GM23248 (cell line): ENCODE measurements at places on chromosomes 7 and 10.

GRCh38 chr7:26556061-26556881 is 264.6 kb downstream of the SNX10 start:
- DNase-seq = no peak

DNA sequence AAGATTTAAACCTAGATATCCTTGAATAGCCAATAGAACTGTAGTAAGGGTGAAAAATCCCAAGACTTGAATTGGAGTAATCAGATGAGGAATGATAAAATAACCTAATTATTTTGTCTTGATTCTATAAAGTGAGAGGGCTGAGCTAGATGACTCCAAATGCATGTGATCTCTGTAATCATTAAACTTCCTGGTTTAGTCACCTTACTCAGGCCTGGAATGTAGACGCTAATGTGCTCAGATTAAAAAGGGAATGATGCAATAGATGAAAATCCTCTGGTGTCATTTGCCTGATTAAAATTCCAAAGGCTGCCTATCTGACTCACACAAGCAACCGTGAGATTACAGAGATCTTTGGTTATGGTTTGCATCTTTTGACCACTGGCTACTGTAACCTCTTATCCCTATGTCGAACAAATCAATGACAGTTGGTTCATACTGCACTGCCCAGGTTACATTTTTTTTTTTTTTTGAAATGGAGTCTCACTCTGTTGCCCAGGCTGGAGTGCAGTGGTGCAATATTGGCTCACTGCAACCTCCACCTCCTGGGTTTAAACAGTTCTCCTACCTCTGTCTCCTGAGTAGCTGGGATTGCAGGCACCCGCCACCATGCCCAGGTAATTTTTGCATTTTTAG is 2.9 kb upstream of the HKDC1 start:
- peak; percentile 86 for DNase-seq

- no peak for DNase-seq
These were observed 334.7 kb downstream of the GALNT17 start for GRCh38 chr7:71466448-71467145.

DNA sequence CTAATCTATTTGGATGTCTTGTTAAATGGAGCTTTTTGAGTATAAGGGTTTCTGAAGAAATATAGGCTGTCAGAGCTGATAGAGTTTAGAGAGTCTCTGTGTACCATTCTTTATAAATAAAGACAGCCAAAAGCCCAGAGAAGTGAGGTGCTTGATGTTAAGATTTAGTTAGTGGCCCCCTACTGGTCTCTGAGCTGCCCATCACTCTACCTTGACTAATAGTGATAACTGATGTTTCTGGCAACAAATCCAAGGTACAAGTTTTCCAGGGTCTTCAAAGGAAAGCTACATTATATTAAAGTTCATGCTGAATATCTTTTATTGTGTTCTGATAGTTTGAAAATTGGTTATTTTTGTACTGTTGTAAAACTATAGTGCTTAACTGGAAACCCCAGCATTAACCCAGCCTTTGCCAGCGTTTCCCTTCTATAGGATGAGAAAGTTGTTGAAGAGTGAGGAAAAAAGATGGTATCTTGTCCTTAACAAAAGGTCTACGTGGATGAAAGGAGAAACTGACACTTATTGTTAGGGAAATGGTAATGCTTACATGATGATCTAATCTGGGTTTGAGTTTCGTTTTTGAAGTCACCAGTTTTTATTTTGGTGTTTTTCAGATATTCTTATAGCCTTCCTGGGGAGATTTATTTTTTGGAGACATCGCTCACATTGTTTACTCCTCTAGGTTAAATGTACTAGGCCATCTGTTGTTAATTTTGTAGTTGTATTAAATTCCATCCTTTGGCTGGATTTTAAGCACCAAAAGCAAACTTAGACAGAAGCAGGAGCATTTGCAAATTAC is 79.0 kb downstream of the AUTS2 start:
- DNase-seq = no peak

DNA sequence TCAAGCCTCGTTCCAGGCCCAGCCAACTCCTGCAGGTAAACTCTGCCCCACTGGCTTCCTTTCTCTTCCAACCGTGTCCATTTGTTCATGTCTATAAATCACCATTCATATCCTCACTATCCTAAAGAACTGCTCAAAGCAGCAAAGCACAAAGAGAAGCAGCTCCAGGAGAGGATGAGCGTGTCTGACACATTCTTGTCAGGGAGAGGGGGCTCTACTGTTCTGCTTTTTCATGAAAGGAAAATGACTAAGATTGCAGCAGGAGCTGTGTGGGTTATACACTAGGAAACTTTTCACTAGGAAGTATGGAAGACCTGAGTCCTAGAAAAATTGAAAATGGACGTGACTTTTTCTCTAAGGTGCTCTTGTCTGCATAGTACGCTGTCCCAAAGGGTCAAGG is 16.7 kb downstream of the AGFG2 start:
- DNase-seq = no peak

DNA sequence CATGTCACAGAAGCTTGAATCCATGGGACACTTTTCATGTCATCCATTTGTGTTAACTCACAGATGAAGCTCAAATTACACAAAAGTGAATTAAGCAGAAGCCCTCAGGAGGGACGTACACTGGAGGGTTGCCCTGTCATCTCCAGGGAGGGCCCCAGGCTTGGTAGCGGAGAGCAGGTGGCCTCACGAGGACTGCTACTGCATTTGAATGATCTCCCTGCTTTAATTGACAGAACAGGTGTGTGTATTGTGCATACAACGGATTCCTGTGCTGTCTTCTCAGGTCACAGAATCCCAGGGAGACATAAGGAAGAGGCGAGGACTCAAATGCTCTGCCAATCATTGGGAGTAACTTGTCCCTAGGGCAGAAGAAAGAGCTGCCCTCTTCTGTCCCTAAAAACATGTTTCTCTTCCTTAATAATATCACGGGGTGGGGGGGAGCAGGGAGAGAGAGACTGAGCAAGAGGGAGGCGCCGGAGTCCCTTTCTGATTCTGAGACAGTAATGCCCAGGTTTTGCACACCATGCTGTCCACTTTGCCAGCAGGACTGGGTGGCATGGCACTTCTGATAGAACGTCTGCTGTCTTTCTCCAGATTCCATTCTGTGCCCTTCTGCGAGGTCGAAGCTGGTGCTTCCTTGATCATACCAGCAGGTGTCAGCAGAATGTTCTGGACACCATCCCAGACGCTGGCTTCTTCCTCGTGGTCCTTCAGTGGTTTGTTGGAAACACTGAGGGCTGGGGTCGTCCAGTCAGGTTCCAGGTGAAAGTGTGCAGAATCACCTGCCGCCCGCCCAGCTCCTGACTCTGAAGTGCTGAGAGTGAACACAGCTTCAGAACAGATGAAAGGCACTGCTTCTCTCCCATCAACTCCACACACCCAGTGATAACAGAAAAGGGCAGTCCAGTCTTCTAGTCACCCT is 26.2 kb upstream of the RASGEF1A start:
- DNase-seq = peak; percentile 72

DNA sequence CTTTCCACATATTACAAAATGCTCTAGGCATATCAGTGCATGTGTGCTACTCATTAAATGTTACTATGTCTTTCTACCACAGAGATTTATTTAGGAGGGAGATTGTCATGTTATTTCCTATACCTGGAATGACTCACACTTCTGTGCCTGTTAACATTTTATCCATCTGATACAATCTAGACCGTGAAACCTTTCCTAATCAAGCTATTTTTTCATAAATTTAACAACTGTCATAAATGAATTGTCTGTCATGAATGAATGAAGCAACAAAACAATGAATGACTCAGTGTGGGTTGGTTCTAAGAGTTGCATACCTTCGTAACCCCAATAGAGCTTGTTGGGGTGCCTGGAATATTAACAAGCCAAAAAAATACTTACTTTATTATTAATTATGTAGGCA is 554.3 kb downstream of the GRM8 start:
- no peak for DNase-seq

DNA sequence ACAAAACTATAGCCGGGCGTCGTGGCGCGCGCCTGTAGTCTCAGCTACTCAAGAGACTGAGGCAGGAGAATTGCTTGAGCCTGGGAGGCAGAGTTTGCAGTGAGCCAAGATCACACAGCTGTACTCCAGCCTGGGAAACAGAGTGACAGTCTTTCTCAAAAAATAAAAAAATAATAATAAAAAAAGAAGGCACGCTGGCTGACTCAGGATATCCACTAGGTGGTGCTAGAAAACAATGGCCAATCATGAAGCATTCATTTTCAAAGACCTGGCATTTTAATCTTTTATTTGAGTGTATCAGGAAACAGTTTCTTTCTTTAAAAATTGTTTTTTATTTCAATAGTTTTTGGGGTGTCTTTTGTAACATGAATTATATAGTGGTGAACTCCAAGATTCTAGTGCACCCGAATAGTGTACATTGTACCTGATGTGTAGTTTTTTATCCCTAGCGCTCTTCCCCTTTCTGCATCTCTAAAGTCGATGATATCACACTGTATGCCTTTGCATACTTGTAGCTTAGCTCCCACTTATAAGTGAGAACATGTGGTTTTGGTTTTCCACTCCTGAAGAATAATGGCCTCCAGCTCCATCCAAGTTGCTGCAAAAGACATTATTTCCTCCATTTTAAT is 88.6 kb downstream of the LYZL1 start:
- DNase-seq = peak; percentile 64

DNA sequence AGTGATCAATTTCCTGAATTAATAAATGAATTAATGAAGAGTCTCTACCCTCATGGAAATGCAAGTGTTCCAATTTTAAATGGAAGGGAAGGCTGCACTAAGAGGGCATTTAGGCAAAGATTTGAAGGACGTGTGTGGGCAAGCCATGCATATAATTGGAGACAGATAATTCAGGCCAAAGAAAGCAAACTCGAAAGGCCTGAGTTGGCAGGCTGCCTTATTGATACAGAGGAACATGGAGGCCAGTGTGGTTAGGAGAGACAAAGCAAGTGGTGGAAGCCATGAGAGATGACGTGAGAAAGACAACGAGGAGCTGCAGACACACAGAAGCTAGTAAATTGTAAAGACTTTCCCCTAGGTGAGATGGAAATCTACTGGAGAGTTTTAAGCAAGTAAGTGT is 15.4 kb upstream of the PCLO start:
- no peak for DNase-seq

DNA sequence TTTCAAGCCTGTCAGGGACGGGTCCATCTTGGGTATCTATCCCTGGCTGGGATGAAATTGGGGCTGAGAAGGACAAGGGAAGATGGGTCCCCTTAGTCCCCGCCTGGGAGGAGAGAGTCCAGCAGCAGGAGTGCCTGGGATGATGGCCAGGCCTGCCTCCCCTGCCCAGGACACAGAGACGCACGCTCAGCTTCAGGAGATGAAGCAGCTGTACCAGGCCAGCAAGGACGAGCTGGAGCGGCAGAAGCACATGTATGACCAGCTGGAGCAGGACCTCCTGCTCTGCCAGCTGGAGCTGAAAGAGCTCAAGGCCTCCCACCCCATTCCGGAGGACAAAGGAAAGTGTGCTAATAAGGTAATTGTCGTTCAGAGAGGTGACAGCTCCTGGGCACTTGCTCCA is 15.4 kb downstream of the CCDC136 start:
- no peak for DNase-seq

DNA sequence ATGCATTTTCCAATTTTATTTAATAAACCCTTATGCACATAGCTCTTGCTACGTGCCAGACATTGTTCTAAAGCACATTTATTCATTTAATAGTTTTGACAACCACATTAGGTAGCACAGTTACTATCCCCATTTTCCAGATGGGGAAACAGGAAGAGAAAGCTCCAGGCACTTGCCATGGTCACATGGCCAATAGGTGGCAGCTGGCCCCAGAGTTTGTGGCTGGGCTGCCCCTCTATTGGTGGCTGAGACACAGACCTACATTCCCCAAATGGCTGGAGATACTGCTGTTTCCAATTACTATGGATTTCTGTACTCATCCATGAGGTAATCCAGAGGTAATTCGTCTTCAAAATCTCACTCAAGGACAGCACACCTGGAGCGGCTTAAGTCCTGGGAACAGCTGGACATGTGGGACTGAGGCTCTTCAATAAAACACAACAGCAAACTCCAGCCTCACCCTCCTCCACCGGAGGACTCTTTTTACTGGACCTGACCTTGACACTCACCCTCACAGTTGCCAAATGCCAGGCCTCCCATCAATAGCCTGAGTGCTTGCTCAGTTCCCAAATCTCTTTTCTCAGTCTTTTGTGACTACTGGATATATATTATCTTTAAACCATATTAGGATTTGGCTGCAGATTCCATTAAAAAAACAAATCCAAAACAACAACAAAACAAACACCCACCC is 106.1 kb downstream of the CLEC2L start:
- peak; percentile 7 for DNase-seq

DNA sequence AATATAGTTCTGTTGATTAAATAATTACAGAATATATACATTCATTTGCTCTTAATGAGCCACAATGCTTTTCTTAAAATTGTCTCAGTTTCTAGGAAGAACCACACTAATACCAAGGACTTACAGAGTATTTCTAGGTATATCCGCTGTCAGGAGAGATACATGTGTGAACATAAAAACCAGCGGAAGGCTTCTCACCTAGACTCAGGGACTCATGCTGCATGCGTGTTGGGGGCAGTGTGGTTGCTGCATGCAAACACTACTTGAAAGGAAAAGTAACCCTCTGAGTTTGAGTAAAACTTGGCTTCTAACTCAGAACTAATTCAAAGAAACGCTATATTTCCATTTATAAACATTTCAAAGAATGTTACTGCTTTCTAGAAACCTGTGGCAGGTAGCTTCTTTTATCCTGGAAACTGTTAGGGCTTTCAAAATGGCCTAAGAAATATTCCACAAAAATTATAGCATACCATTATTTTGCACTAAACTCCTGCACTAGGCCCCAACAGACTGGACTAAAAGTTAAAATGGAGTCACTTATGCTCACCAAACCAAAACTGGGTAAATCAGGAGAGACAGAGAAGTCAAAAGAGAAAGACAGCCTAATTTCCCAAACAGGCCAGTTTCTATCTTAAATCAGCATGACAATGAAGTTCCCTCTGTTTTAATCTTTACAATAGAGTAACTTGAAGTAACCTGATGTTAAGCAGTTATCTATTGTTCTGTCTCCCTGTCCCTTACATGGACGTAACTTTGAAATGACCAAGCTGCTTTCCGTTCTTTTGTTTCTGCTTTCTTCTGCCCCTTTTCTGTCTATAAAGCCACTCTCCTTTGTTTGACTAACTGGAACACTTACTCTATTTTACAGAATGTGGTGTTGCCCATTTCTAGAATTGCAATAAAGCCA is 95.2 kb upstream of the FAM133B start:
- DNase-seq = no peak

GRCh38 chr7:30469303-30469702 is 9.3 kb downstream of the NOD1 start:
- DNase-seq = peak; percentile 99

DNA sequence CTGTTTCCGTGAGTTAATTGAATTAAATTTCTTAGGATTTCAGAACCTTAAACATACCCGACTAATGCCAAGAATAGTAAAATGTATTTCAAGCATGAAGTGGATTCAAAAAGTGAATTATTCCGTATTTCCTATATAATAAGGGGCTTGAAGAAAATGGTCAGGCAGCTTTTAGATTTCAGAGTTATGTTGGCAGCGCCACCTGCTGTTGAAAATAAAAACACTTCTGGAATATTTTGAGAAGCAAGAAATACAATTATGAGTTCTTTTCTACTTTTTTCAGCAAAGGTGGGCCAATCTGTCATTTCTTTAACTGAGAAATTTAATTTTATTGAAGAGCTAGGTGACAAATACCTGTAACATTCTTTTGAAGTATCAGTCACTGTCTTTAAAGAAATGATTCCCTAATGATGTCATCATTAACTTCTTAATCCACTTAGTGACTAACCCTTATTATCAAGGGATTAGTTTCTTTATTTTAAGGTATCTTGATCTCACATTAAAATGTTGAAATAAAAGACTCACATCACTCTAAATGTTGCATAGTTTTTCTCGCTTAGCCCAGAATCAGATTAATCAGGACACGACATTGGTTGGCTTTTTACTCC is 36.6 kb upstream of the AGR3 start:
- peak; percentile 65 for DNase-seq
